ENCODE measurements at places on chromosomes 3 and 15.

DNA sequence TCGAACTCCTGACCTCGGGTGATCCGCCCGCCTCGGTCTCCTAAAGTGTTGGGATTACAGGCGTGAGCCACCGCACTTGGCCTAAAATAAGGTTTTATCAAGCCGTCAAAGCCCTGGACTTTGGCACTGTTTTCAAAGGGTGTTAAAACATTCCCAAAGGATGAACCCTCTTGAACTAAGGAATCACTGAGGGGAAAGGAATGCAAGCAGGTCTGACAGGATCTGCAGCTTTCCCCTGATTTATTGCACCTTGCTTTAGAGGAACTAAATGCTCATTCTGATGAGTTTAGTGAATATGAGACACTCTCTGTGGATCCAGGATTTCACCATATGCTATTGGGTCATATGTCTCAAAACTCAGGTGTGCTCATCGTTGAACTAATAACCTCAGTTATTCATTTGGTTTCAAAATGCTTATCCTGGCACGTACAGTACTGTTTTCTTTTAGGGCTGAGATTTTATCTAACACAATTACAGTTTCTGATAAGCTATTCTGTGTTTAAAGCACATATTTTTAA, 63.0 kb upstream of the TSC22D2 start:
- no peak for DNase-seq

DNA sequence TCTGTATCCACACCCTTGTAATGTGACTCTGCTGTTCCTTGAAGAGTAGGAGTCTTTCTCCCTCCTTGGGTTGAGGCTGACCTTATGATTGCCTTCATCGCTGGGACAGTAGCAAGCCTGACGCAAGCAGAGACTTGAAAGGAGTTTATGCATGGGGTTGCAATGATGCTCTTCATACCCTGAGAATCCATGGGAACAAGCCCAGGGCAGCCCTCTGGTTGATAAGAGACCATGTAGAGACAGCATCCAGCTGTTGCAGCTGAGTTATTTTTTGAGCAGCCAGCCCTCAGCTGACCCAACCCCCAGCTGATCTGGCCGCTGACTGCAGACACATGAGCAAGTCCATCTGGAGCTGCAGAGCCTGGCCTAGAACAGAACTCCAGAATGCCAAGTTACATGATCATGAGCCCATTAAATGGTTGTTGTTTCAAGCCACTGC, 60.6 kb upstream of the ARNT2 start:
- DNase-seq, result no peak

- DNase-seq, result no peak
Observed at GRCh38 chr15:27095886-27096624, 125.1 kb downstream of the GABRG3 start.

DNA sequence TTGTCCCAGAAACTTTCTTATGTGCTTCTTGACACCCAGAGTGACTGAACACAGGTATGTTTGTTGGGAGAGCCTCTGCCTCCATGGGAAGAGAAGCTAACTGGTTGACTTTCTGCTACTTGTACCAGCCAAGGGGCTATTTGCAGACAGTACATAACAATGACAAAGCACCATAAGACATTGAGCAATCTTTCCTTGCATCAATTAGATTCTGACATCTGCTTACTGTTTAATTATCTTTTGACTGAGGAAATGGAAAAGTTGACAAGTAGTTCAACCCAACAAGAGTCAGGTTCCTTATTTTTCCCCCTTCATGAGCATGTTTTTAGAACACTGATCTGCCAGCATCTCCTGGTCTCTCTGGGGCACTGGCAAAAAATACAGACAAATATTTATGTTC, 157.7 kb downstream of the RPLP1 start:
- DNase-seq, result no peak

GRCh38 chr15:83700082-83700481, 46.2 kb downstream of the ADAMTSL3 start:
- DNase-seq, result no peak

- DNase-seq, result no peak
Observed at GRCh38 chr3:177810162-177810623, 612.9 kb upstream of the TBL1XR1 start.

- no peak for DNase-seq
Observed at GRCh38 chr3:62567097-62568021, 194.0 kb upstream of the FEZF2 start.

- no peak for DNase-seq
Observed at GRCh38 chr15:32956006-32956405, 238.2 kb downstream of the GREM1 start.

DNA sequence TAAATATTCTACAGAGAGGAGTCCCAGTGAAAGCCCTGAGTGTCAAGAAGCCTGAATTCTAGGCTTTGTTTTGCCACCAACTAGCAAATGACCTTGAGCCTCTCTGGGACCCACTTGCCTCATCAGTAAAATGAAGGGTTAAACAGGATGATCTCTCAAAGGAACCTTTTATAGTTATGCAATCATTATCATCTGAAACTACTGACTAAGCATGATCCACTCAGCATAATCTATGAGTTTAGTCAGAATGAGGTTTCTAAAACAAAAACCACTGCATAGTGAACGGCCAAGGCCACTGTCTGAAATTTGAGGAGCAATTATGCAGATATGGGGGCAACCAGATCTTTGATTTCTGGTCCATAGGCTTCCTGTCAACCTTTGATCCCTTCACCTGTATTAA, 319.0 kb downstream of the MECOM start:
- no peak for DNase-seq

DNA sequence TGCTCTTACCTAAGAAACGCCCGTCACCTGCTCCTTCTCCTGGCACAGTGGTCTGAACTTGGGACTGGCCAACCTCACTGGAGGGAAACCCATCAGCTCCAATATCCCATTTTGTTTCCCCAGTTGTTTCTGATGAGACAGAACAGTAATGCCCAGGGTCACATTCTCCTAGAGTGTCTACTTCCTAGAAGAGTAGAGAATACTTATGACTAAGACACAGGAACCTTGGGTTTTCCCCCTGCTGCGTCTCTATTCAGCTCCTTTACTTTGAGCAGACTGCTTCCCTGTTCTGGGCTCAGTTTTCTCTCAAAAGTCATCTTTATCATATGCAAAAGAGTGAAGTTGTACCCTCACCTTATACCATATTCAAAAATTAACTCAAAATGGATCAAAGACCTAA, 79.4 kb downstream of the POLR2M start:
- no peak for DNase-seq

DNA sequence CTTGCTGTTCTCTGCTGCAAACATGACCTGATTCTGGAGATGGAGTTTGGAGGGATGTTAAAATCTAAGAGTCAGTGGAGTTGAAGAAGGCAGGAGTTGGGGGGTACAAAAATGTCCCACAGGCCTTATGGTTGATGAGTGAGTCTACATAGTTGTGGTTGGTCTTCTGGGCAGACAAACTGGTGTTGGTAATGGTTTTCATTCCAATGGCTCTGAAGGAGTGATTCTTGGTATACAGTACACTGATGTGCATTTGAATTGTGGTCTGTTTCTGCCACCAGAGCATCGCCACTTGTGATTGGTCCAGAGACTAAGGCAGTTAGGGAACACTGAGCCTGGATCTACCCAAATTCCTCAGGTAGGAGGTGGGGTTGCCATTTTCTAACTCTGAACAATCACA, 514.1 kb upstream of the CFAP20DC start:
- DNase-seq, result no peak

DNA sequence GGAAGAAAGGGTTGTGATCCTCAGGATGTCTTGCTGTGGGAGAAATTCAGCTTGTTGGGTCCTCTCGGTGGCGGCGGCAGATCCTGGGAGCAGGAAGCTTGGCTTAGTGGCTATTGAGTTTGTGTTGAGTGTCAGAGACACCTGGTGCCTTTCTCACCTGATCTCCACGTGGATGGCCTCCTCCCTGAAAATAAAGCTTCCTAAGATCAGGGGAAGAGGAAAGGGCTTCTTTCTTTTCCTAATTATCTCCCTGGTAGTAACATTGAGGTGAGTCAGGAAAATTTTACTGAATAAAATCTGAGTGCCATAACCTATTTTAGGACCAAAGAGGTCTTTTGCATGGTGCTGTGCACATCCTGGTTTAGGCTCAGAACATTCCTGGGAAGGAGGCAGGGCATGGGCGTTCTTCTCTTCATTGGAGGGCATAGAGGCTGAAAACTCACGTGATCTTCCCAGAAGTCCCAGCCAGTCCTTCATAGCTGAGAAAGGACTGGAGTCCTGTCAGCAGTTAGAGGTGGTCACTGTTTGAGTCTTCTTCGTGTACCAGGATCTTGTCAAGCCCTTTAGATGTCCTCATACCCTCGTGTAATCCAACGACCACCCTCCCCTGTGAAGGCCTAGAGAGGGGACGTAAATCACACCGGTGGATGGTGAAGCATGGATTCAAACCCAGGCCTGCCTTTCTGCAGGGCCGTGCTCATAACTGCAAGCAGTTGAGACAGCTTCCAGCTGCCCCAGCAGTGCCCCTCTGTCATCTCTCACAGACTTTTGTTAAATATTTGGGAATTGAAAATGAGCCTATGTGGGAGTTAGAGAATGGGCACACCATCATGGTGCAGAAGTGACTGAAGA, 1.1 kb downstream of the CMTM8 start:
- DNase-seq, result no peak

DNA sequence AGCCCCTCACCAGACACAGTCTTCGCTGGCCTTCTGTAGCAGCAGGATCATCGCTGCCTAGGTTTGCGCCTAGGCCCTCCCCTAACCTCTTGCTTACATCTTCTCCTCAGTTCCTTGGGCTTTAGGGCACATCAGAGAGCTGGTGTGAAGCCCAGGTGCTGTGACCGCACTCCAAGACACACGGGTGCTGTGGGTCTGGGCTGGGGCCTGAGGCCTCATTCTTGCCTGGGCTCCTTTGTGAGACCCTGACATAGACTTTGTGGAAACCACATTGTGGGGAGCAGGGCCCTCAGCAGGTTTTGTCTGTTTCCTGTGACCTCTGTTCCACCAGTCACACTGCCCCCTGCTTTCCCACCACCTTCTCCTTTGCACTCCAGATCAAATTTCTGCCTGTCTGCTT, 8.0 kb downstream of the AMIGO3 start:
- peak; percentile 42 for DNase-seq

DNA sequence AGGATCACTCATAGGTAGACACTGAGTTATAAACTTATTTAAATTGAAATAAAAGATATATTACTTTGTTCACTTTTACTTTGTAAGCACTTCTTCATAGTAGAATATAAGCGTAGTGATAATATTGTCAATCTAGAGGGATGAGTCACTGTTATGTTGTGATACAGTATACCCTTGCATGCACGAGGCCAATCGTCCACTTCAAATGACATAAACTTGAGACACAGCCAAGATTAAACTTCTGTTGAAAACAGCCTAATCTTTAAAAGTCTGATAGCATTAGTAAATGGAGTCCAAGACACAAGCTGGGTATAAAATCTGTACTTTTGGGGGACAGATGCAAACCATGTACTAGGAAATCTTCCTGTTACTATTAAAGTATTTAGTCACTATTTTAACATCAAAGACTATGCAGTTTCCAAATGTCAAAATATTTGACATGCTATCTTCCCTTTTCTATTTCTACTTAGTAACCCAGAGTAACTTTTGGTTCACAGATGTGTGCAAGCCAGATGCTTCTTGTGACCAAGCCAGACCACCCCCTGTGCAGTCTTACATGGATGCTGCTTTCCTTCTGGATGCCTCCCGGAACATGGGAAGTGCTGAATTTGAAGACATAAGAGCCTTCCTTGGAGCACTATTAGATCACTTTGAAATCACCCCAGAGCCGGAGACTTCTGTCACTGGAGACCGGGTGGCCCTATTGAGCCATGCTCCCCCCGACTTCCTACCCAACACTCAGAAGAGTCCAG, 85.3 kb downstream of the PIK3R4 start:
- DNase-seq, result no peak

DNA sequence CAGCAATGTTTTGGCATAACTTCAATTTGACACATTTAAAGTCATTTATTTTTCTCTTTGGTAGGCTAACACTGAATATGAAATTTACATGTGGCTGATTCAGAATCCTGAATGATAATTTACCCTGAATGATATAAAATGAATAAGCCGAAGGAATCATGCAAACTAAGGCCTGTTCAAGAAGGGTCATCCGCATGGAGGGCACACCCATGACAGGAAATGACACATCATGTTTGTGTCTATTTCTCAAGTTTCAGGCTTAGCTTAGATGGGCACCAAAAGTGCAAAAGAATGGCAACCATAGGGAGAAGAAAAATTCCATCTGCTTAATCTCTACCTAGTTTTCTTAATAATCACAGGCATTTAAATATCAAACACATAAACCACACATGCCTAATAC, 141.5 kb downstream of the DUT start:
- DNase-seq, result no peak

DNA sequence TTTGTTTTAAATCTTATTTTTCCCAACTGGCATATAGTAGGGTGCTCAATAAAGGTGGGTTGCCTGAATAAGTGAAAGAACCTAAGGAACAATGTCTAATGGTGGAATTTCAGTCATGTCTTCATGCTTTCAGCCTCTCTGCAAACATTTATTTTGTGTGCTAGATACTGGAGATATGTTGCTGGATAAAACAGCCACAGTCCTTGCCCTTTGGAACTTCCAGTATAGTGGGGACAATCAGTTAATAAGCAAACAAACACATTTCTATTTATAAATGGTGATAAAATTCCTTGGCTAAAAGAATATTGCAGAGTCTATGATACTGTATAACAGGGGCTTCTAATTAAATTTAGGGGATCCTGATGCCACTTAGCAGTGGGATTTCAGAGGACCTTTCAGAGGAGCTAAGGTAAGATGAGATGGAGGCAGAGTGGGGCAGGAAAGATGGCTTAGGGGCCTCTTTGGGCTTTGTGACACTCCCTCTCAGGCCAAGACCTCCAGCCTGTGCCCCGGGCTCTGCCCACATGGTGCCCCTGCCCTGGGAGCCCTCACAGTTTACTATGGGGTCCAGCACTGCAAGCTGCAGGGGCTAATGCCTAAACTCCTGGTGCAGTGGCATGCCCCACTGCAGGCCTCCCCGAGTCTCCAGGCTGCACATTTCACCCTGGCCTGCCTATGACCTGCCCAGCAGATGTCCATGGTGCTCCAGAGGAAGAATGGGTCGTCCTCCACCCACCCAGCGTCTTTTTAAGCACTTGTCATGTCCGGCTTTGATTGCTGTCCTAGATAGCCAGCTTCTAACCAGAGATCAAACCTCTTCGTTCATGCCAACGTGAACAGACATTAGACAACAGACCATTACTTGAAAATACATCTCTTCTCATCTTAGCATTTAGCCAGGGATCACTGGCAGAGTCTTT, 61.6 kb upstream of the PRR23C start:
- no peak for DNase-seq

- DNase-seq, result no peak
Observed at GRCh38 chr3:65636326-65636725, 402.4 kb downstream of the MAGI1 start.
